ENCODE measurements at places on chromosomes 4 and X. TPM values are rescaled to one million over a fixed set of nuclear protein-coding genes. Genes with fewer than 3 reads are reported as not detected.
A peak's percentile ranks its signal among the peaks of the same experiment; 100 is the strongest.

DNA sequence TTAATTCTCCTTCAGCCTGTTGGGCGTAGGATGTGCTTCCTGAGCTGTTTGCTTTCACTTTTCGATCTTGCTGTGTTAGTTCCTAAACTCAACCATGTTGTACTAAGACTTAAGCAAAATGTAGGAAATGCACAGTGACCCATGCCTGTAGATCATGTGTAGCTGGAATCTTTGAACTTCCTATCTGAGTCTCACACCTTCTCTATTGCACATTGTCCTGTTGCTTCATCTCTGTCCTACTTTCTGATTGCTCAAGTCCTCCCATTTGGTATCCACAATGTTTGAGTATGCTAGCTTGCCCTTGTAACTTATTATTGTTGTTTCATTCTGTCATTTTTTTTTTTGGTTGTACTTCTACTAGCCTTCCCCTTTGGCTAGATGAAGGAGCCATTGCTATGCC is 239.6 kb downstream of the PPP1R2C start:
- no peak overlapping the region for H3K27ac ChIP-seq
- H3K36me3 ChIP-seq = no peaks in the 10 kb centered on the region
- H3K4me3 ChIP-seq = peak overlapping the region; percentile 56
- DNase-seq = no peak
- H3K4me1 ChIP-seq = peaks cover 3% of the 10 kb centered on the region
- no peaks in the 10 kb centered on the region for H3K27me3 ChIP-seq

DNA sequence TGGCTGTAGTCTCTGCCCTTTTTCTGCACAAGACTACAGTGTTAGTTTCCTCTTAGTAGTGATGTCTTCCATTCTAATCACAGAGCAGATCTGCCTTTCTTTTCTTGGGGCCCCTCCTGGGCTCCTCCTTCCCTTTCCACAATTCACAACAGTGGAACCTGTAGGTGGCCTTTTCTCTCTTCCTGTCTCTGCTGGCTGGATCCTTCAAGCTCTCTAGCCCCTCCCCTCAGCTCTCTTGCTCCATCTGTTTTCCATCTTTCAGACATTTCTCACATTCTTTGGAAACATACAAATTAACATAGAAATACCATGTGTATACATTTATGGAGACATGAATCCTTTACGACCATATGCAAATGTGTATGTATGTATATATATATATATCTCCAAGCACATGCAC is 304 bp upstream of the SPIN2A start:
- no peaks in the 10 kb centered on the region for H3K4me1 ChIP-seq
- no peak overlapping the region for H3K4me3 ChIP-seq
- no peaks in the 10 kb centered on the region for H3K27me3 ChIP-seq

DNA sequence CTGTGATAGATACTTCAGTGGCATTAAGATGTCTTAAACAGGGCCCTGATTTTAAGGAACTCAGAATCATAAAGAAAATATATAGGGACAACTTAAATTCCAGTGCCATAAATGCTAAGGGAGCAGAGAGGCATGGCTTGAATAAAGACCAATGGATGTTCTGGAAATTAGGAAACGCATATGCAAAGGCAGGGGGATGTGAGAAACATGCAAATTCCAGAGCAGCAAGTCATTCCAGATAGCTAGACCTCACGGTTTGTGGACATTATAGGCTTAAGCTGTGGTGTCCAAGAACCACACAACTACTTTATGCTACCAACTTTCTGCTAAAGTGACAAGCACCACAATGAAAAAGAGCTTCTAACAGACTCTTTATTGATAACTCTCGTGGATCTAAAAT is 132.6 kb upstream of the ANK2 start:
- peaks cover 2% of the 10 kb centered on the region for H3K27me3 ChIP-seq
- no peaks in the 10 kb centered on the region for H3K36me3 ChIP-seq
- no peak overlapping the region for H3K4me3 ChIP-seq
- DNase-seq = no peak
- H3K4me1 ChIP-seq = no peaks in the 10 kb centered on the region
- H3K27ac ChIP-seq = no peak overlapping the region

GRCh38 chr4:57370691-57371090 is 260.5 kb upstream of the IGFBP7 start:
- no peaks in the 10 kb centered on the region for H3K27me3 ChIP-seq
- H3K4me3 ChIP-seq = no peak overlapping the region
- H3K36me3 ChIP-seq = no peaks in the 10 kb centered on the region
- DNase-seq = no peak

DNA sequence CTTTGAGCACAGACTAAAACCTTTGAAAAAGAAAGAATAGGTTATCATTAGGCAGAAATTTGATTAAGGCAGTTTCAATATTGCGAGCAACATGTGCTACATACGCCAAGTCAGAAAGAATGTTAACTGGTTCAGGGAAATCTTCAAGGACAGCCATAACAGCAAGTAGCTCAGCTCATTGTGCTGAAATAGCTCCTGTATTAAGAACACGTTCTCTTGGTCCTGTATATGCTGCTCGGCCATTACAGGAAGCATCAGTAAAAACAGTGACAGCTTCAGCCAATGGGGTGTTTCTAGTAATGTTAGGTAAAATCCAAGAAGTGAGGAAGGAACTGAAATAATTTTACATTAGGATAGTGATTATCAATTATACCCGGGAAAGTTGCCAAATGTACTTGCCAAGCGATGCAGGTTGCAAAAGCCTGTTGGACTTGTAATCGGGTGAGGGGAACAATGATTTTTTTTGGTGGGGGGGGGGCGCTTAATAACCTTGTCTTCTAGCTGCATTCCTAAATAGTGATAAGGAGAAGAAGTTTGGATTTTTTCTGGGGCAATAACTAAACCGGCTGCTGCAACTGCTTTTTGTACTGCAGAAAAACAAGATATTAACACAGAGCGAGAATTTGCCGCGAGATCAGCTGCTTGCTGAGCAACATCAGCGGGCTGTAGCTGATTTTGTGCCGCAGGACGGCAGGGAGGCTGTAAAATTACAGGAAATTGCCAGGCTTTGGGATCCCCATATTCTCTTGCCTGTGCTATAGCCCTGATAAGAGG is 49.4 kb upstream of the RASSF6 start:
- H3K27ac ChIP-seq = no peak overlapping the region
- DNase-seq = no peak
- H3K4me3 ChIP-seq = no peak overlapping the region
- H3K27me3 ChIP-seq = no peaks in the 10 kb centered on the region

Gene FABP2
- total RNA-seq = not detected
